ENCODE measurements at places on chromosomes 16 and 17.

DNA sequence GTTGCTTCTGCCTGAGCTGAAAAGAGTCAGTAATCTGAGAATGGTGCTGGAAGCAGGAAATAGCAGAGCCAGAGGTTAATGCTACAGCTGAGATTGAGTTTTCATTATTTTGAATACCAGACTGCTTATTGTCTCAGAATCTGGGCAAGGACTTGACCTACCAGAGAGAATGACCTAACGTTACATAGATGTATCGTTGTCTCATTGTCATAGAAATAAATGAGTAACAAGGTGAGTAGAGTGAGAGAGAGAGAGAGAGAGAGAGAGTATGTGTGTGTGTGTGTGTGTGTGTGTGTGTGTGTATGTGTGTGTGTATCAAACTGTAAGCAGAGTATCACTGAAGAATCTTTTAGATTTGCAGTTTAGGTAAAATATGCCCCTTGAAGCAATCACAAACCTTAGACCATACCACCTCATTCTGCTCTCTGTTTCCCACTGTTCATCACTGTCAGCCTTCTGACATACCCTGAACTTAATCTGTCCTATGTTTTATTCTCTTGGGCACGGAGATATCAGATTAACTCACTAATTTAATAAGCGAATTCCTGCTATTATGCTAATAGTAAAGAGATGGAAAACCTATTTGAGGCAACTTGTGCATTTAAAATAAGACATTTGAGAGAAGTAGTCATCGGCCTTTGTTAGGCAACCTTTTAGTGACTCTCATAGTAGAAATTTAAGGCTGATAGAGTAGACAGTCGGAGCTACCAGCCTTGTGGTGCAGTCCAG is 87.8 kb downstream of the CYB561 start:
- DNase-seq, result no peak

- no peak for DNase-seq
Measured at GRCh38 chr16:55297910-55298479, 26.0 kb upstream of the IRX6 start.

- DNase-seq, result peak; percentile 45
Measured at GRCh38 chr17:57747221-57748017, 2.3 kb upstream of the CCDC182 start.

- no peak for DNase-seq
Measured at GRCh38 chr16:50778284-50779163, 36.6 kb downstream of the CYLD start.

- DNase-seq, result no peak
Measured at GRCh38 chr16:27906883-27907282, 156.6 kb downstream of the GSG1L start.

DNA sequence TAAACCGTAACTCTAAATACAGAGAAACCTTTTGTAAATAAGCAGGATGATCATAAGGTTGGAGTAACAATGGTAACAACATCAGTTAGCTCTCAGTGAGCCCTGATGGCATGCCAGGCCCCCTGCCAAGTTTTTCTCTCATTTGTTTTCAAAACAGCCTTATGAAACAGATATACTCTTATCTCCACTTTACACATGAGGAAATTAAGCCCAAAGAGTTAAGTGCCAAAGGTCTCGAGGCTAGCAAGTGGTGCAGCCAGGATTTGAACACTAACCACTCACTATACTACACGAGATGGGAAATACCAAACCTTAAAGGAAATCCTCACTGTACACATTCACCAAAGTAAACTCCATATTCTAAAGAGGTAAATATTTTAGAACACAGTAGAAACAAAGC is 15.0 kb downstream of the USP31 start:
- no peak for DNase-seq

- DNase-seq, result no peak
Measured at GRCh38 chr16:53024045-53024444, 28.7 kb downstream of the CHD9NB start.

- DNase-seq, result no peak
Measured at GRCh38 chr17:236641-237405, 55.4 kb upstream of the DOC2B start.

DNA sequence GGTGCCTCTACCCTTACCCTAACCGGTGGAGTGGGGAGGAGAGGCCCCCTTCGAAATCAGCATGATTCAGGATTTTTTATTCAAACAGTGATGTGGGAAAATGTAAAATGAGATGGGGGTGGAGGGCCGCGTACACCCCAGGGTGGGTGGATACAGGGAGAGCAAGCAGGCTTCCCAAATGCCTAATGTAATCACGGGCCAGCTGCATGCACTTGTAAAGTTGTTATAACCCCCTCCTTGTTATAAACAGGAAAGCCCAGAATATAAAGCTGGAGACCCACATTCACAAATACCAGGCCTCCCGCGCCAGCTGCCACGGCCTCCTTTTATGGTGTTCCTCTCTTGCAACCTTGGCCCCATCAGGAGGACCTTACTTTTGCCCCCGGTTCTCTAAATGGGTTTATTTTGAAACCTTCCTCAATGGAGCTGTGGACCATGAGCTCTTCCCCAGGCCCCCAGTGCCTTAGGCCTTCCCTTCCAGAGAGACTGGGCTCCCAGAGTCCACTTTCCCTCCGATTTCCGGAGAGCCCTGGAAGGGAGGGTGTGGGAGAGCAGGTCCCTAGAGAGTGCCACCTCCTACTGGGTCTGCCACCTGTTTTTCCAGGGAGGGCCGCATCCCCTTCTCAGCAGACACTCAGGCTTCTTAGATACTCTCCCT is 906 bp upstream of the FOXL1 start:
- peak; percentile 40 for DNase-seq

- no peak for DNase-seq
Measured at GRCh38 chr16:75502916-75503605, 7.8 kb upstream of the CHST6 start.

GRCh38 chr16:873889-874288 is 73.4 kb upstream of the GNG13 start:
- no peak for DNase-seq

DNA sequence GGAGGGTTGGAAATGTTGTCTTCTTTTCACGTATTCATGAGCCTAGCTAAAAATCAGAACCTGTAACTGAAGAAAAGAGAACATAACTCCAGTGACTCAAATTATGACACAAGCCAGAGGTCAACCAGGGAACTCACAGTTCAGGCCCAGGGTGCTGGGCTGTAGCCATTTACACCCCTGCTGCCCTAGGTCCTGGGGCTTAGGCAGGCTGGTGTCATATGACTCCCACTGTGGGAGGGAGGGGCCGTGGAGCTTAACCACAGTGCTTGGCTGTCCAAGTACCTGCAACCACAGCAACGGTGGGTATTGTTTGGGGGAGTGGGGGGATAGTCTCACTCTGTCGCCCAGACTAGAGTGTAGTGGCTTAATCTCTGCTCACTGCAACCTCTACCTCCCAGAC is 71.1 kb upstream of the AMZ2 start:
- DNase-seq, result no peak

DNA sequence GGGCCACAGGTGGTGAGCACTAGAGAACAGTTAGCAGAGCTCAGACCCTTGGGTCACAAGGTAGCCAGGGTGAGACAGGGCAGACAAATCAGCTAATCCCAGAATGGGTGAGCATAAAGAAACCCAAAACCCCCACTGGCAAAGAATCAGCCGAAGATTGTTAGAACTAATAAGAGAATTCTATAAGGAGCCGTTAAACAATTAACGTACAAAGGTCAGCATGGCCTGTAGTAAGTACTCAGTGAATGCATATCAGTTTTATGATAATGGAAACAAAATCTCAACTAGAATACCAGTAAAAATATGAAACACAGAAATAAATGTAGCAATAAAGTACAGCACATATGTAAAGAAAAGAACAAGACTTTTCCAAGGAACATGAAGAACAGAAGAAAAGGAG is 168.6 kb downstream of the NTN1 start:
- DNase-seq, result no peak

DNA sequence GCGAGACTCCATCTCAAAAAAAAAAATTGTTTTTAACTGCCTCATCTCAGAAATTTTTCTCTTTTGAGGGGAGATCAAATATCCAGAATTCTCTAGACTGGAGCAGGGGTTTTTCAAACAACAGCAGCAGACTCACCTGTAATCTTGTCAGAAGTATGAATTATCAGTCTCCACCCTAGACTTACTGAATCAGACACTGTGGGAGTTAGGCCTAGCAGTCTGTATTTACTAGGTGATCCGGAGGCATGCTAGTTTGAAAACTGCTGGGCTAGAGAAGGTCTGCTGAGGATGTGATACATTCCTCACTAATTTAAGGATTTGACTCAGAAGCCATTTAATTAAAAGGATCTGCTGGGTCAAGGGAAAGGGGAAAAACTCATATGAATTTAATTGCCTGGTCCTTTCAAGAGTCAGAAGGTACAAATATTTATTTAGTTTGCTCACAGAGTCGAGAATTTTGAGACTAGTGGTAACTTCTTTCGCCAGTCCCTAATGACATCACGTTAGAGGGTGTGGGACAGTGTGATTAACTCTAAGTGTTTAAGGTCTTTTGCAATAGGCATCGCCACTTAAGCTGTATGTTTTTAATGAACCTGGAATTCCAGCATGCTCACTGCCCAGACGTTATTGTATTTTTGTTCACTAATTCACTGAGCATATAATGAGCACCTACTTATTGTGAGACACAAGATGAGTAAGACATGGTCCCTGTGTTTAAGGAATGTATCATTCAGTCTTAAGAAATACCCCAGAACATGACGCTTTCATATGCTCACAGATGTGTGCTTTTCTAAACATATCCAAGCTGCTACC is 14.2 kb downstream of the ATP6V0A1 start:
- no peak for DNase-seq

GRCh38 chr17:66302761-66303626 is 581 bp downstream of the PRKCA start:
- DNase-seq, result peak; percentile 70

DNA sequence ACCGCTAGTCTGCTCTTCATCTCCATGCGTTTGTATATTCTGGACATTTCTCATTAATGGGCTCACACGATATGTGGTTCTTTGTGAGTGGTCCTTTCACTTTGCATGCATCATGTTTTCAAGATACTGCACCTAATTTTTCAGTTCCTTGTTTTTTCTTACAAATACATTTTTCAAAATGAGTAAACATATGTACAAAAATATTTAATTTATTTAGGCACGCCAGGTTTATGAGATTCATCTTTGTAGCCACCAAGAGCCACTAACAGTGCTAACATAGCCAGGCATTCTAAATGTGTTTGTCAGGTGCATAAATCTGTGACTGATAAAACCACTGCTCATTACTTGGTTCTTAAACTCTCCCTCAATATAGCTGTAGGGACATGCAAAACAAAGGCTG is 375.3 kb downstream of the WWOX start:
- no peak for DNase-seq

GRCh38 chr17:74759941-74760340 is 11.5 kb downstream of the NHERF1 start:
- no peak for DNase-seq

DNA sequence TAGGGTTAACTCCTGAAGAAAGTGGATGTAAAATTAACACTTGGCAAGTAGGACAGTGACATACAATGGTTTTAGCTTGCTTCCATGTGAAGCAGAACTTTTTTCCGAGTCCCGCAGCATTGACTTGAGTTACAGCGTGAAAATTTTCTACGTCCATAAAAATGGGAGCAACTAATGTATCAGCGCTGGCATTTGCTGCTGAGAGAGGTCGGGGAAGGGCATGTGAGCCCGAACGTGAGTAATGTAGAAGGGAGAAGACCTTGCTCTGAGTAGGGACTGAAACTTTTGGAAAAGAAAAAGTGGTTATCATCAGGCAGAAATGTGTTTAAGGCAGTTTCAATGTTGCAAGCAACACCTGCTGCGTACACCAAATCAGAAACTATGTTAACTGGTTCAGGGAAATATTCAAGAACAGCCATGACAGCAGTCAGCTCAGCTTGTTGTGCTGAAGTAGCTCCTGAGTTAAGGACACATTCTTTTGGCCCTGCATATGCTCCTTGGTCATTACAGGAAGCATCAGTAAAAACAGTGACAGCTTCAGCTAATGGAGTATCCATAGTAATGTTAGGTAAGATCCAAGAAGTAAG is 70.9 kb upstream of the ARL4D start:
- no peak for DNase-seq

DNA sequence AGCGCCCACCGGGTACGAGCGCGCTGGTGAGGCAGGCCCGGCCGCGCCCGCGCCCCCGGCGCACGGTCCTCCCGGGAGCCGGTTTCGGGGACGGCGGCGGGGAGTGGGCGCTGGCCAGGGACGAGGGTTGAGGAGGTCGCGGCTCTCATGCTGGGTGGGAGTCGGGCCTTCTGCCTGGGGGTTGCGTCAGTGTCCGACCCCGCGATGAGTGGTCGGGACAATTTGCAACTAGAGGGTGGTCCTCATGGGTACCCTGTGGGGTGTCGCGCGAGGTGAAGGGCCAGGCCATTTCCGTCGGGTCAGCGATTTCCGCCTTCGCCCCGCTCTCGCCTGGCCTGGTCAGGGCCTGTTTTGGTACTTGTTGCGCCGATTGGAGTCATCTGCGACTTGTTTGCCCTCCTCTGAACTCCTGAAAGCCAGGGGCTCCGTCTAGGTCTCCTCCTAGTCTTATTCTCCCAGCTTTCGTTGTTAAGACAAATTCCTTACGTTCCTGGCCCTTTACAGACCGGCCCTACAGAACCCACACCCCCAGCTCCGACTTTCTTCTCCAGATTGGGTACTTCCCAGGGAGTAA is 14.9 kb downstream of the NAA60 start:
- peak; percentile 57 for DNase-seq

- DNase-seq, result no peak
Measured at GRCh38 chr17:5210614-5211252, 19.1 kb upstream of the ZNF594 start.

GRCh38 chr16:89658221-89658879 is 714 bp downstream of the SPATA33 start:
- DNase-seq, result no peak

- DNase-seq, result no peak
Measured at GRCh38 chr17:58808609-58809563, 53.2 kb downstream of the PPM1E start.

- no peak for DNase-seq
Measured at GRCh38 chr17:83175822-83176622, 96.6 kb downstream of the METRNL start.

DNA sequence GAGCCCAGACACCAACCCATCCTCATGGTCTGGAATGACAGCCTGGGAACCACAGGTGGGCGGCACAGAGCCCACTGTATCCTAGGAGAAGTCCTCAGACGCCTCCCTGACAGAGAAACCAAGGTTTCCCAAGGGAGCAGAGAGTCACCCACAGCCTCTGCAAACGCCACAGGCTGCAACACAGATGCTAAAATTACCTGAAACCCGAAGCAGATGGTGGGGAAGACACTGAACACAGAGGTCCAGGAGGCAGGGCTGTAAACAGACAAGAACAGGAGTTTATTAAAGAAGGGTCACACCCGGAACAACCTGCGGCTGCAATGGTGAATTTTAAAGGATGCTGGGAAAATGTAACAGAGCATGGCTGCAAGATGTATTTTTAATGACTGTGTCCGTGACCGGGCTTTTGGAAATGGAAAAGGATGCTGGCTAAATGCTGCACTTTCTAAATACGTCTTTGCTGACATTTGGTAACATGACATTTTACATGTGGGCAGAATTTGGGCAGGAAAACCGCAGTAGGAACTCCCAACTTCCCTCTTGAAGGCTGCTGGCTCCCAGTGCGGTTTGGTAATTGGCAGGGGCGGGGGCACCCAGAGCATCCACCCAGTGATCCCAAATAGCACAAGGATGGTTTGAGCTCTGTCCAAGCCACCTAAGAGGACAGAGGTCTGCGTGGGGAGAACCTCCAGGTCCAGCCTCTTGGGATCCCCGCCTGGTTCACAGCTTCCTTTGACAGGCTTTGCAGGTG is 13.1 kb downstream of the SLC38A8 start:
- DNase-seq, result no peak
